ENCODE measurements at places on chromosomes 11 and 22.

GRCh38 chr22:23402275-23403151 is 177.6 kb downstream of the IGLL1 start:
- peak; percentile 89 for DNase-seq

DNA sequence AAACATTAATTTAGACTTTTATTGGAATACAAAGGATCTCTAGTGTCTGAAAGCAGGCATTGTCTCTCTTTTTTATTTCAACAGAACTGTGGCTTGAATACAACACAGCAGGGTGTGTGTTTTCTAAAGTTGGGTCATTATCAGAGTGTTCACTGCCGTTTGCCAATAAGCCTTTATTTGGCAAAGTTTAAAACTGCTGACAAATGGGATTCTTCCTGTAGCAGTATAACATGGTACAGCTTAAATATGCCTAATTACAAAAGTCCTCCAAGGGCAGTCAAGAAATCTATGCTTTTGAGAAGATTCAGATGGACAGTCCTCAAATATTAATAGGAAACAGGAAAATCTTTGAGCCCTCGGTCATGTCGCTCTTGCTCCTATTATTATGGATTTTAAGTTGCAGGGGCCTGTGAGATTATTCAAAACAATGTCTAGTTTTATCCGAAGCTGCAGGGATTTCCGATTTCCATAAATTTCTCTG is 199.9 kb downstream of the MAML2 start:
- no peak for DNase-seq

DNA sequence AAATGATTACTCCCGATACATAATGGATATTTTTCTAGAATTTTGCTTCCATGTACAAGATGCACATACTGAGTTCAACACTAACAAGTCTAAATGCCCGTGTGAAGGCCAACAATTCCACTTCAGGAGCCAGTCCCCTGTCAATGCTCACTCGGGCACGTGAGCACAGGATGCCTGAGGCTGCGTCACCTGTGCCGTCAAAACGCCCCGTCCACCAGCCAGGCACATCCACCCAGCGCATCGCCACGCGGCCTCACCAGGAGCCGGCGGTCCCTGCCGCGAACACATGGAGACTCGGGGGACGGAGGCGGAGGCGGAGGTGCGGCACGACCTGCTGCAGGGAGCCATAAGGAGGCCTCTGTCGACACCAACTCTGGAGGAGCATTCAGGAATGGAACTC is 9.8 kb downstream of the TOLLIP start:
- DNase-seq, result peak; percentile 47

DNA sequence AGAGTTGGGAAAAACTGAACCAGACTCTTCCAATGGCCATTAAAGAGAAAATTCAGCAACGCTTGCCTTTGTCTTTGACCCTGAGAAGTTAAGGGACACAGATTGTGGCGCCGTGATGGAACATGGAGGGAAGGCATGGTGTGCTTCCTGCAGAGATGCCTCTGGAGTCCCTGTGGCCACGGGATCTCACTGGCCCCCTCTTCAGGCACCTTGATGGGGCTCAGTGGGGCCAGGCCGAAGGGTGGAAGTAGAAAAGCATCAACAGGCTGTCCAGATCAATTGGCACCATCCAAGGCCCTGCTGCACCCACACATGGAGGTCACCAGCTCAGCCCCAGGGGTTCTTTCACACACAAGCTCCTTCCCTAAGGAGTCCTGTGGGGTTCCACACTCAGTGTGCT is 42.9 kb downstream of the MORC2 start:
- DNase-seq, result no peak

- DNase-seq, result no peak
These were observed 93.8 kb upstream of the BLID start for GRCh38 chr11:122209619-122210366.

GRCh38 chr11:64746486-64746885 is 2.5 kb upstream of the RASGRP2 start:
- no peak for DNase-seq

GRCh38 chr22:48819232-48819631 is 1008.4 kb downstream of the BRD1 start:
- DNase-seq, result no peak

DNA sequence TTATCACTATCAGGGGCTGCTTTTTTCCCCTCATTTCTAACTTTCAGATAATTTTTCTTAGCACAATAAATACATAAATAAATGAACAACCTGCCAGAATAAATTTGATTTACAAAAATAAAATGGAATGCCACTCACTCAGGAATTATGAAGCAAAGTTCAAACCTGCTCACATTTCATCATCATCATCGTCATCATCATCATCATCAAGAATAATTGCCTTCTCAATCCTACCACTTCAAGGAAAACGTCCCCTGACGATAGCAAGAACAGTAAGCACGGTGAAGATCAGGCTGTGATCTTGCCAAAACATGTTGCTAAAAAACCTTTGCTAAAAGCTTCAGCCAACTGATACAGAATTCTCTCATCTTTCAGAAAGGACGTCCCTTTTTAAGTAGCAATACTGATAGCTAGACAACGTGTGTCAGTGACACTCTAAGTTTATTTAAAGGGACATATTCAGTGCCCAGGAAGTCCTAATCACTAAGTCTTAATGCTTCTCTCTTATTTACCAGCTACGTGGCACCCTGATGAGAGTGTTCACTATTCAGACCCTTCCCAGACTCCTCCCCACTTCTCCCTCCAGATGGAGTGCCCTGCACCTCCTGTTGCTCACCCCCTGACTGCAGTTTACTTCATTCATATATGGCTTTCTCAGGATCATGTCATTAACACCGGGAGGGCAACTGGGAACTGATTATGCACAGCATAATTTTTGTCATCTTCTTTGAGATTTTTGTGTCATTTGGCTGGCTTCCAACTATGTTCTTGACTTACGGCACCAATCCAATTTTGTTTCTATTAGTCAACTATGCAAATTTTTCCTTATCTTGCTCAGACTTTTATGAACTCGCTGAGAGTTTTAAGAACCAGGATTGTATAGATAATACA is 200.1 kb upstream of the GUCY1A2 start:
- no peak for DNase-seq

- DNase-seq, result no peak
These were observed 376.8 kb downstream of the TBC1D22A start for GRCh38 chr22:47139013-47139789.

DNA sequence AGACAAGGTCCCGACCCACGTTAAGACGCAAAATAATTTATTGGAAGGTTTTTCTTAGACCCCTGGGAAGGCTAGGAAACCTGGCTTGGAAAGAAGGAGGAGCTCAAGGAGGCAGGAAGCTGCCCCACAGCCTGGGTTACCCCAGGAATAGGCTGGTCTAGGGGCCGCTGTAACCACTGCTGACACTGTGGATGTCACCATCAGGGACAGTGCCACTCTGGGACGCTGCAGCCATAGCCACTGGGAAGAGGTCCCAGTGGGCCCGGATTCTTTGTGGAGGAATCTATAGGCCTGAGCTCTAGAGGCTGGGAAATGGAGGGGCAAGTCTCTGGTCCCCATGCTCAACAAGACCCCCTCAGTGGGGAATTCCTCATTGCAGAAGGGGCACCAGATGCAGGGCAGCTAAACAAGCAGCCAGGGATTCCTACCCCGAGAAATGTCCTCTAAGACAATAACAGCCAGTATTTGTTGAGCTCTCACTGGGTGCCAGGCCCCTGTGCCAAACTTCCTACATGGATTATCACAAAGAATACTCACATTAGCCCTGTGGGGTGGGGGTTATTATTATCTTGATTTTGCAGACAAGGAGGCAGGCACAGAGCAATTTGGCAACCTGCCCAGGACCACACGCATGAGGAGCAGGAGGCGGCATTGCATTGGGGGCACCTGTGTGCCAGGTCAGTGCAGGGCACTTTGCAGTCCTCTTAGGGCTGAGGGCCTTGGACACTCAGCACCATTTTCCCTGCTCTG is 19.5 kb upstream of the CHKA start:
- no peak for DNase-seq

DNA sequence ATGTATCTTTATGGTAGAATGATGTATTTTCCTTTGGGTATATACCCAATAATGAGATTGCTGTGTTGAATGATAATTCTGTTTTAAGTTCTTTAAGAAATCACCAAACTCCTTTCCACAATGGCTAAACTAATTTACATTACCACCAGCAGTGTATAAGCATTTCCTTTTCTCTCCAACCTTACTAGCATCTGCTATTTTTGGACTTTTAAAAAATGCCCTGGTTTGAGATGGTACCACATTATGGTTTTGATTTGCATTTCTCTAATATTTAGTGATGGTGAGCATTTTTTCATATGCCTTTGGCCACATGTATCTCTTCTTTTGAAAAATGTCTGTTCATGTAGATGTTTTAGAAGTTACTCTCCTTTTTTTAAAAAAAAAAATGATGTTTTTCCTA is 142.0 kb downstream of the METTL15 start:
- DNase-seq, result no peak

- no peak for DNase-seq
These were observed 25.0 kb upstream of the EED start for GRCh38 chr11:86219311-86220193.

- no peak for DNase-seq
These were observed 17.3 kb upstream of the CASTOR1 start for GRCh38 chr22:30306627-30307011.

DNA sequence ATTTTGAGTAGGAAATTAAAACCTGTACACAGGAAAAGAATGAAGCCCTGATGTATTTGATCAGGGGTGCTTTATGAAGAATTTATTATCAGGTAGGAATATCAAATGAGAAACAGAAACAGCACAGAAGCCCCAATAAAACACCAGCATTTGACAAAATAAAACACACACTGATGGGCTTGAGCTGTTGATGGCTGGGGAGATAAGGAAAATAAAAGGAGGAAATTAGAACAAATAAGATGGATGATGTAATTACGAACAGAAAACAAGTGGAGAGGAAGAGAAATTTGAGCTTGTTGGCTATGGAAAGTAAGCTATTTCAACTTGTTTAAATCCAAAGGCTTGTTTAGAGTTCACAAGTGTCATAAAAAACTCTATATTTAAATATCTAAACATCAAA is 213.7 kb downstream of the CADM1 start:
- no peak for DNase-seq

DNA sequence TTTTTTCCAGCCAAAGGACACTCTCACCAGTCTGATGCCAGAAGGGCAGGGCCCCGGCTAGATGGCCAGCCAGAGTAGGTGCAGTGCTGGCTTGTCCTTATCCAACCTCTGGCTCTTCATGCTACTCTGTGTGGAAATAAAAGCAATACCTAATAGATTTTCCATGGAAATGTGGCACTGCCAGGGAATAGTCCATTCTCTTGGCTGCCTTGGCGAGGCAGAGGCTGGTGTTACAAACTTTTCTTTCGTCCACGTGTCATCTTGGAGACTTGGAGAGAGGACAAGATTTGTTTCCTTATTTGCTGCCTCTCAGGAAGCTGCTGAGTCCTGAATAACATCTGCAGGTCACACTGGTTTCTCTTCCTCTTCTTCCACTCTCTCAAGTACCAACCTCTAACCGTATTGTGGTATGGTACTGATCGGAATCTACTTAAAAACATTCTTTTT is 17.2 kb upstream of the C1QTNF4 start:
- no peak for DNase-seq

DNA sequence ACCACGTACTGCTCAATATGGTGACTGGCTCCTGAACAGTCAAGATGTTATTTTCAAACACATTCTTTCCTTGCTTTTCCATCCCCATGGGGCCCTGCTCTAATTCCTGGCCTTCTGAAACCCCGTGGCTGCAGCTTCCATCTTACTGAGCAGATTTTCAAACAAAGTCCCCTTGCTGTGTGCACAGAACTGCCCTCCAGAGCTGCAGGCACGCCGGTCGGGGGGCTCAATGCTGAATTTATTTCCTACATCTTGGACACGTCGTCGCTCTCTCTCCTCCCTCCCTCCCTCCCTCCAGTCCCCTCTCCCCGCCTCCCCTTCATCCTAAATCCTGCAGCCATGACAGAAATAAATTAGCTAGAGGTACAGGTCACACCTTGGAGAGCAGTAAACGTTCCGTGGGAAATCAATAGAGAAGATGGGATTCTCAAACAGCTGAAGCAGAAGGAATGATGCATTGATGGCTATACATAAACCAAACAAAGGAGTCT is 243.1 kb upstream of the BLID start:
- DNase-seq, result no peak

GRCh38 chr22:29330291-29330690 is 14.8 kb upstream of the RASL10A start:
- DNase-seq, result no peak

- no peak for DNase-seq
These were observed 131.8 kb downstream of the UVRAG start for GRCh38 chr11:75946531-75947530.

- no peak for DNase-seq
These were observed 58.5 kb upstream of the TIMP3 start for GRCh38 chr22:32743046-32743445.

DNA sequence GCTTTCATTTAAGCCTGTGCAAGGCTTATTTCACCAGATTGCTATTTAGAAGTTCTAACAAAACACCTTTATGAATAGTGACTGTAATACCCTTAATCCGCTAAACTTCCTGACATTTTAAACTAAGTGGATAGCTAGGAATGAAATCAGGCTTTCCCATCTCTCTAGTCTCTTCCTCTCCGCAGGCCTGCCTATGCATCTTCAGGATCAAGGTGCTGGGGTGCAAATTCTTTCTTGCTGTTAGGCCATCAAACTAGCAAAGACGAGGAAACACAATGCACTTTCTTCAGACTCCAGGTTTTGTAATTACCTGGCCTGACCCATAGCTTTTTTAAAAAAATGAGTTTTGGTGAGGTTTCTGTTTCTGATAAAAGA is 149.4 kb downstream of the DBX1 start:
- DNase-seq, result no peak

- no peak for DNase-seq
These were observed 27.8 kb upstream of the GGTLC2 start for GRCh38 chr22:22616636-22617035.

GRCh38 chr11:114163229-114163631 is 103.7 kb downstream of the ZBTB16 start:
- DNase-seq, result no peak

DNA sequence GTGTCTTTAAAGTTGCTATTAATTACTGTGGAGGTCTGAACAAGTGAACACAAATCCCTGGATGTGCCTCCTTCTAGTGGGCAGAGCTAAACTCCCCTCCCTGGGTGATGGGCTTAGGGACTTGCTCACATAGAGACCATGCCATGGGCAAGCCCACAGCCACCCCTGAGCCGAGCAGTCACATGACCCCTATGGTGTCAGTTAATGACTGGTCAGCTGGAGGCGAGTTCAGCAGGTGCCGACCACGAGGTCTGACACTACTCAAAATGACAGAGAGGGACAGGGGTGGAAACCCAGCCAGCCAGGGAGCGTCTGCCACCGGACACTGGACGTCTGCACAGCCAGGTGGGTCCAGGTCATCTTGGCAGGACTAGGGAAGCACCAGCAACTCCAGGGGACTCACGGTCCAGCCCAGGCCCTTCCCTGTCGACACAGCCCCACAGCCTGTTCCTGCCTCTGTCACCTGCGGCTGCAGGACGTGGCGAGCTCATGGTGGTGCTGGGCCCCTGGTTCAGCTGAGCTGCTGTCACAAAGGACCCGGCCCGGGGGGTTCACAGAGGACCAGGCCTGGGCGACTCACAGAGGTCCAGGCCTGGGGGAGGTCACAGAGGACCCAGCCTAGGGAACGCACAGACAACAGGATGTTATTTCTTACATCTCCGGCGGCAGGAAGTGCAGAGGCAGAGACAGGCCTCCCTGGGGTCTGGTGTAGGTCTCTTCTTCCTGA is 135.0 kb downstream of the BRD1 start:
- DNase-seq, result no peak

GRCh38 chr22:32646476-32646875 is 155.0 kb upstream of the TIMP3 start:
- DNase-seq, result no peak

GRCh38 chr22:45540122-45540521 is 37.4 kb downstream of the FBLN1 start:
- no peak for DNase-seq

All from ecto neural progenitor cell (in vitro differentiated cells).